ENCODE measurements at places on chromosomes 11 and 22.

DNA sequence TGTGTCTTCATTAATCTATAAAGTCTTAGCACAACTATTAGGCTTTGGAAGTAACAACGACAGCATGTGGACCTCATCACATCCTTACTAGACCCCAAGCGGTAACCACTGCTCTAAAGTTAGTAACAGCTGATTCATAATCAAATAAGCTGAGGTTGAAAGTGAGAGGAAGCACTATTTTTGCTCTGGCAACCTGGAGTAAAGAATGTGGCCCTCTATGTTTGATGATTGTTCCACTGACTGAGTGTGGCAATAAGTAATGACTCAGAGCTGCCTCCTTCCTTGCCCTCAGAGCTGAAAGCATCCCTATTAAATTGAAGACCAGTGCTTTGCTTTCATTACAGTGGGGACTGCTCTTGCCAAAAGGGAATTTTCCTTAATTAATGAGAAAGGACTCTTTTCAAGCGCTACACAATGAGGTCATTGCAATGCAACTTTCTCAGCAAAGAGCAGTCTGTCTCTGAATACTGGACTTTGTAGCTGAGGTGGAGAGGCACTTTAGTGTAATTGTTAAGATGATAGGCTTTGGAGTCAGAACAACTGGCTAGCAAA is 906.1 kb upstream of the RAG2 start:
- no peak overlapping the region for H3K4me3 ChIP-seq
- H3K36me3 ChIP-seq: no peaks in the 10 kb centered on the region
- peaks cover 19% of the 10 kb centered on the region for H3K4me1 ChIP-seq
- no peak overlapping the region for H3K27ac ChIP-seq
- H3K27me3 ChIP-seq: peaks cover under 1% of the 10 kb centered on the region

DNA sequence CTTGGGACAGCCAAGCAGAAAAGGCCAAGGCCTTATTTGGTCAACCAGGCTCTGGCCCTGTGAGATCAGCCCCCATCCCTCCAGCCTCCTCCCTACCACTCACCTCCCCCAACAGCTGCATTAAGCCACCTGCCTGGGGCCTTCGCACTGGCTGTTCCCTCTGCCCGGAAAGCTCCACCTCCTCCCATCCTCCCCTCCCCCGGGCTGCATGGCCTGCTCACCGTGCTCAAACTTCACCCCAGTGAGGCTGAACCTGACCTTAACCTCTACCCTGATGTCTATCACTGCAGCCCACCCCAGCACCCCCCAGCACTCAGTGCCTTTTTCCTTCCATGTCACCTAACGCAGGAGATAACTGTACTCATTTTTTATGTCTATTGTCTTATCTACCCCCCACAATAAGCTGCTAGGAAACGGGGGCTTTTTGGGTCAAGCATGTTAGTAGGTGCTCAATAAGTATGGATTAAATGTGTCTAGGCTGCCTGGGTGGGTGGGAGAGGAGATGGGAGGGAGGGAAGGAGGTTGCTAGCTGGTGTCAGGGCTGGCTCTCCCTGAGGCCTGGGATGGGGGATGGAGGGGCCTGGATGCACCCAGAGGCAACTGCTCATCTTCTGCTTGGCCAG is 912 bp downstream of the PTPRCAP start:
- peak; percentile 81 for DNase-seq
- no peak overlapping the region for H3K27ac ChIP-seq
- H3K36me3 ChIP-seq: peaks cover 45% of the 10 kb centered on the region
- no peaks in the 10 kb centered on the region for H3K4me1 ChIP-seq
- no peak overlapping the region for H3K4me3 ChIP-seq

- H3K36me3 ChIP-seq: no peaks in the 10 kb centered on the region
These were observed 18.1 kb upstream of the TSPAN18 start for GRCh38 chr11:44708523-44709280.

DNA sequence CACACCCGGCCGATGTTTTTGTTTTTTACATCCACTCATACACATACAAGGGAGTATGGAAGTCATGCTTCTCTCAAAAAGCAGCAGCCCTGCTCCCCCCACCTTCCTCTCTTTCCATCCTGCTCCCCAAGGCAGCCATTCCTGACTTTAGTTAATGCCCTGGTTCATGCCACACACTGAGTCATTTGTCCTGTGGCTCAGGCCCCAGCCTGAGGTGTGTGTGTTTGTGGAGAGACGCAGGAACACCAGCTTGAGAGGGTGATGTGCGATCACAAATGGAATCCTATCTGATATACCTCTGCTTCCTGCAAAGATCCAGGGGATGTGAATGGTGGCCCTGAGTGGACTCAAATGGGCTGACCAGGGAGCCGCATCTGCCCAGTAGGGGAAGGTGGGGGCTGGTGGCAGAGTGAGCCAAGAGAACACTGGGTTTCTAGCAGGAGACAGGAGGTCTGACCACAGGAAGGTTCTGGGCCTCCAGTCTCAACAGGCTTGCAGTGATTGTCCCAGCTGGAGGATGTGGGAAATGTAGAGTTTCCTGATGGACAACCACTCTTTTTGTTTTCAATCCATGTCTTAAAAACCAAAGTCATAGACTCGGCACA is 86.7 kb downstream of the OSBP2 start:
- H3K36me3 ChIP-seq: no peaks in the 10 kb centered on the region
- H3K4me3 ChIP-seq: no peak overlapping the region
- no peak overlapping the region for H3K27ac ChIP-seq
- H3K4me1 ChIP-seq: no peaks in the 10 kb centered on the region

- no peaks in the 10 kb centered on the region for H3K4me1 ChIP-seq
- no peak for DNase-seq
- no peak overlapping the region for H3K4me3 ChIP-seq
- H3K27me3 ChIP-seq: peaks cover 8% of the 10 kb centered on the region
- no peak overlapping the region for H3K27ac ChIP-seq
These were observed 15.1 kb downstream of the TSPAN32 start for GRCh38 chr11:2316963-2317244.

DNA sequence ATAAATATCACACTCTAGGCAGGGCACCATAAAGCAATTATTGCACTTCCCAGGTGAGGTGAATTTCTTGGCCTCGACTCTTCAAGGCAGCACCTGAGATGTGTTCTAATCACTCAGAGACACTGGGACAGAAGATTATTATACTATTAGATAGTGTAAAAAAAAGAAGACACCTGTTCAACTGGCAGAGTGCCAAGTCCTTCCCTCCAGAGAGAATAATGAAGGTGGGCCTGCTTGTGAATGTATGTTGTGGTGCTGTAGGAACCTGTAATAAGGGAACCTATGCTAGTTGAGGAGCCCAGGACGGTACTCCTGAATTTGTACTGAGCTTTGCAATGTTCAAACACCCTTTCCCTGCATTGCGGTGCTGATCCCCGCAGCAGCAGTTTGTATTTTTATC is 107.5 kb downstream of the NXPE2 start:
- no peaks in the 10 kb centered on the region for H3K27me3 ChIP-seq
- H3K27ac ChIP-seq: no peak overlapping the region

DNA sequence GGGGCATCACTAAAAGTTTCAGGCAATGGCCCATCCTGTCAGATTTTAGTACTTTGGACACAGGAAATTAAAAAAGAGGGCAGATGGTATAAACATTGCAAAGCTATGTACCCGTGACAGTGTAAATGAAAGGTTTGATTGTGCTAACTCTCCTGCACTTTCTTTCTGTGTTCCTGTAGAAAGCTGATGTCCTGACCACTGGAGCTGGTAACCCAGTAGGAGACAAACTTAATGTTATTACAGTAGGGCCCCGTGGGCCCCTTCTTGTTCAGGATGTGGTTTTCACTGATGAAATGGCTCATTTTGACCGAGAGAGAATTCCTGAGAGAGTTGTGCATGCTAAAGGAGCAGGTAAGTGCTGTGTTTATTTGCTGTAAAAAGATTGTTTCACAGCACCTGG is 10.3 kb downstream of the CAT start:
- H3K4me1 ChIP-seq: no peaks in the 10 kb centered on the region
- no peak overlapping the region for H3K4me3 ChIP-seq
- no peaks in the 10 kb centered on the region for H3K27me3 ChIP-seq
- H3K36me3 ChIP-seq: no peaks in the 10 kb centered on the region

DNA sequence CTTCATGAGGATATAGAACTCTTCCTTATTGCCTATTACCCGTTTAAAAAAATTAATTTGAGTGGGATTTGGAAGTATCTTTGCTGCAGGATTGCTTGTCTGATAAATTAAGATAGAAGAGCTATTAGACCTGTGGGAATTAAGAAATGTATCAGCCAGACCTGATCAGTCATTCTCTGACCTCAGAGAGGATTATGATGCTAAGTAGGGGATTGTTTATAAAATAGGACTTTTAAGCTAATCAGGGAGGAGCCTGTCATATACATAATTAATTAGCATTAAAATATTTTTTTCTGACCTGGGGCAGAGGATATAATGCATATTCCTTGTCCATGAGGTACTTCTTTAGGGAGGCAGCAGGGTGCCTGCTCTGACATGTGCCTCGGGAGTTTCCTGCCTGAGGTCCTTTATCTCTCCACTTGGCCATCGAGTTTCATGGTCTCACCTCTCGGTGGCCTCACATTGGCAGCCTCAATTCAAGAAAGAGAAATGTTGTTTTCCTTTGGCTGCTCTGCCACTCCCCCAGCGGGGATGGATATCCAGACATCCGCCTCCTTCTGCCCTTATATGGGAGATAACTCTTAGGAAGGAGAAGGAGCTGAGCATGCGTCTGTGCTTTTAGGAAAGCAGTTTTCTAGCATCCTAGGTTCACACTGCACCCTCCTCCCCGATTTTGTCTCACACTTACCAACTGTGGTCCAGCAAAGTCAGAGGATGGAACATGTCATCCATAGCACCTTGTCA is 41.1 kb downstream of the DIXDC1 start:
- peak overlapping the region; percentile 78 for H3K4me3 ChIP-seq
- no peaks in the 10 kb centered on the region for H3K36me3 ChIP-seq

GRCh38 chr11:72832301-72833082 is 18.3 kb downstream of the ATG16L2 start:
- no peaks in the 10 kb centered on the region for H3K27me3 ChIP-seq
- peak; percentile 57 for DNase-seq
- no peaks in the 10 kb centered on the region for H3K4me1 ChIP-seq
- H3K4me3 ChIP-seq: no peak overlapping the region
- no peaks in the 10 kb centered on the region for H3K36me3 ChIP-seq

DNA sequence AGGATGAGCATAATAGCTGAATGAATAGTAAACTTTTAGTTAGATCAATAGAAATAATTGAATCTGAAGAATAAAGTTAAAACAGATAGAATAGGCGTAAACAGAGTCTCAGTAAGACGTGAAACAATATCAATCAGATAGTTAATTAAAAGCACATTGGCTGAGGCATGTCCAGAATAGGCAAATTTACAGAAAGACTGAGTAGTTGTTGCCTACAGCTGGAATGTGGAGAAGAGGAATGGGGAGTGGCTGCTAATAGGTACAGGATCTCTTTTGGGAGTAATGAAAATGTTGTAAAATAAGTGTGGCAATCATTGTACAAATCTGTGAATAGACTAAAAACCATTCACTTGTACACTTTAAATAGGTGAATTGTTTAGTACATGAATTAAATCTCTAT is 36.3 kb upstream of the ME3 start:
- no peak overlapping the region for H3K27ac ChIP-seq
- H3K4me1 ChIP-seq: peaks cover 3% of the 10 kb centered on the region
- H3K27me3 ChIP-seq: peaks cover 20% of the 10 kb centered on the region

- H3K4me3 ChIP-seq: no peak overlapping the region
- peaks cover 19% of the 10 kb centered on the region for H3K36me3 ChIP-seq
- no peaks in the 10 kb centered on the region for H3K4me1 ChIP-seq
- no peak overlapping the region for H3K27ac ChIP-seq
- DNase-seq: no peak
- H3K27me3 ChIP-seq: no peaks in the 10 kb centered on the region
These were observed 13.9 kb downstream of the ACP2 start for GRCh38 chr11:47234669-47235100.

Data from endodermal cell (in vitro differentiated cells).